ENCODE measurements at places on chromosomes 5 and 9.

DNA sequence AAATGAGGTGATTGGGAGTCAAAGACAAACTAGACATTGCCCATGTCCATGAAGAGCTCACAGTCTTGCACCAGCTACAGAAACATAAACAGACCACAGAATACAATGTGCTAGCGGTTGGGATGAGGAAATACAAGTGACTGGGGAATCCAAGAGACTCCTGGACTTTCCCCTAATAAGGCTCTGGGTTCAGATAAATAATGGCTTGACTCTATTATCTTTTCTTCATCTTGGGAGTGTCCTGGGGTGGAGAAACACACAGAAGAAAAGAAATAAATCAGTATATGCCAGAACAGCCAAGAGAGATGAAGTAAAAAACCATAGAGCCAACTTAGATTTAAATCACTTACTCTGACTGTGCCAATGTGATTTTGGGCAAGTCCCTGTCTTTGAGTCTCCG, 227.8 kb downstream of the PAPPA start:
- peaks cover 10% of the 10 kb centered on the region for H3K4me1 ChIP-seq
- no peak overlapping the region for H3K4me3 ChIP-seq
- H3K27me3 ChIP-seq: no peaks in the 10 kb centered on the region
- no peak overlapping the region for H3K27ac ChIP-seq

GRCh38 chr5:176812269-176813259, 2.2 kb downstream of the UNC5A start:
- H3K36me3 ChIP-seq: no peaks in the 10 kb centered on the region
- no peak overlapping the region for H3K27ac ChIP-seq
- peaks cover 16% of the 10 kb centered on the region for H3K4me1 ChIP-seq
- no peak overlapping the region for H3K4me3 ChIP-seq
- peaks cover 26% of the 10 kb centered on the region for H3K27me3 ChIP-seq

- no peak for DNase-seq
- no peak overlapping the region for H3K4me3 ChIP-seq
- no peak overlapping the region for H3K27ac ChIP-seq
- no peaks in the 10 kb centered on the region for H3K4me1 ChIP-seq
- H3K36me3 ChIP-seq: no peaks in the 10 kb centered on the region
- H3K27me3 ChIP-seq: no peaks in the 10 kb centered on the region
Observed at GRCh38 chr5:145502906-145503305, 332.2 kb downstream of the PRELID2 start.

DNA sequence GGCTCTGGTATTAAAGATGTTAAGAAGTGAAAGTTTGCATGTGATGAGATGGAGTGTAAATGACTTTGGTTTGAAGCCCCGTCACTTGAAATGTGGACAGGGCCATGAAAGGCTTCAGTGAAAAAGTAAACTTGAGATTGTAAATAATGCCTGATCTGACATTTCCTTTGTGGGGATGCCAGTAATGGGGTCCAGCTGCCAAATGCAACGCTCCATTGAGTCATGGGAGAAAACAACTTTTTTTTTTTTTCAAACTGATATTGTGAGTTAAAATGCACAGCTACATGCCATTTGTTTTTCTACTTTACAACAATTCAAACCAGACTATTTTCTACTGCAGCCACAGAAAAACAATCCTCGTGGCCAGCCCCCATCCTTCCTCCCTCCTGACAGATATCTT, 327.0 kb upstream of the TNC start:
- H3K27ac ChIP-seq: no peak overlapping the region
- H3K4me3 ChIP-seq: no peak overlapping the region
- H3K4me1 ChIP-seq: no peaks in the 10 kb centered on the region
- DNase-seq: no peak
- H3K36me3 ChIP-seq: no peaks in the 10 kb centered on the region

GRCh38 chr9:115912086-115912485, 241.5 kb upstream of the PAPPA start:
- H3K27me3 ChIP-seq: no peaks in the 10 kb centered on the region
- no peak overlapping the region for H3K27ac ChIP-seq
- no peak overlapping the region for H3K4me3 ChIP-seq
- no peak for DNase-seq
- no peaks in the 10 kb centered on the region for H3K36me3 ChIP-seq
- H3K4me1 ChIP-seq: no peaks in the 10 kb centered on the region

All from esophagus squamous epithelium (tissue), 5 donors.